ENCODE measurements at places on chromosomes 13 and 19.

DNA sequence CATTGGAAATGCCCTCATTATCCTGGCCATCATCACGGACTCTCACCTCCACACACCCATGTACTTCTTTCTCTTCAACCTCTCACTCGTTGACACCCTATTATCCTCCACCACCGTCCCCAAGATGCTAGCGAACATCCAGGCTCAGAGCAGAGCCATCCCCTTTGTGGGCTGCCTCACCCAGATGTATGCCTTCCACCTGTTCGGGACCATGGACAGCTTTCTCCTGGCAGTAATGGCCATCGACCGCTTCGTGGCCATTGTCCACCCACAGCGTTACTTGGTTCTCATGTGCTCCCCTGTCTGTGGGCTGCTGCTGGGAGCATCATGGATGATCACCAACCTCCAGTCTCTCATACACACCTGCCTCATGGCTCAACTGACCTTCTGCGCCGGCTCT lies 5.2 kb downstream of the OR1I1 start:
- no peak for DNase-seq

DNA sequence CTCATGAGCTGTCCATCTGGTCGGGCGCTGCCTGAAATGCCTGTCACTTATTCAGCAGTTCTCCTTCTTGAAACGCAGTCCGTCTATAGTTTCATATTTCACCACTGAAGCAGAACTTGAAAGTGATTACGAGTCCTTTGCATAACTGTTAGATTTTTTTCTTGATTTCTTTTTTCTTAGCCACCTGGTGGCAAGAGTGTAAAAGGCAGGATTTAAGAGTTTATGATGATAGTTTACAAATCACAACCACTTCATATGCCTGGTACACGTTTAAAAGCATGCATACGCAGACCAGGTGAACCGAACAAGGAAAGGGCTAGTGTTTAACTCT lies 45.8 kb downstream of the GGACT start:
- peak; percentile 44 for DNase-seq

- no peak for DNase-seq
These were observed 60.3 kb downstream of the CRYL1 start for GRCh38 chr13:20465218-20465879.

DNA sequence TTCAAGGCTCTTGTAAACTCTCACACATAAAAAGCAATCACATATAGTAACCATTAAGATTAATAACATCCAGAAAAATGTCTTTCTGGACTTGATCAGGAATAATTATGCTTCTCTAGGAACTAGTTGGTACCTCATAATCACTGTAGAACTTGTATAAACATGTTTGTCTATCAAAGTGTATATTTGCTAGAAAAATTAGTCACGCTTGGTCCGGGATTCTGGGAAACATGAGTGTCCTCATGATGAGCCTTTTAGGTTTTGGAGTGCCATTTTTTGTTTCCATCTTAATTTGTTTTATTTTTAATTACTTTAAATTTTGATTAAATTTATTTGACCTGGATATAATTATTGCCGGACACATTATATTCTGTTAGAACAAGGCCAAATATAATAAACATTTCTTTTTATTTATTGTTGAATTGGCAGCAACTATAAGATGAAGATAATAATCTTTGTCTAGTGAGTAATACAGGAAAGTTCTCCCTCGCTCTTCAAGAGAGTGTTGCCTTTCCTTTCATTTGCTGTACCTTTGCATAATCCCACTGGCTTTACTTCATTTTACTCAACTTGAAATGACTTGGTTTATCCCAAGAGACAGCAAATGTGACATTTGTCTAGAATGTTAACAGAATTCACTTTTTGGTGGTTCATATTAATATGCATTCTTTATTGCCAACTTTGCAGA lies 207.0 kb downstream of the NALCN start:
- DNase-seq: no peak

DNA sequence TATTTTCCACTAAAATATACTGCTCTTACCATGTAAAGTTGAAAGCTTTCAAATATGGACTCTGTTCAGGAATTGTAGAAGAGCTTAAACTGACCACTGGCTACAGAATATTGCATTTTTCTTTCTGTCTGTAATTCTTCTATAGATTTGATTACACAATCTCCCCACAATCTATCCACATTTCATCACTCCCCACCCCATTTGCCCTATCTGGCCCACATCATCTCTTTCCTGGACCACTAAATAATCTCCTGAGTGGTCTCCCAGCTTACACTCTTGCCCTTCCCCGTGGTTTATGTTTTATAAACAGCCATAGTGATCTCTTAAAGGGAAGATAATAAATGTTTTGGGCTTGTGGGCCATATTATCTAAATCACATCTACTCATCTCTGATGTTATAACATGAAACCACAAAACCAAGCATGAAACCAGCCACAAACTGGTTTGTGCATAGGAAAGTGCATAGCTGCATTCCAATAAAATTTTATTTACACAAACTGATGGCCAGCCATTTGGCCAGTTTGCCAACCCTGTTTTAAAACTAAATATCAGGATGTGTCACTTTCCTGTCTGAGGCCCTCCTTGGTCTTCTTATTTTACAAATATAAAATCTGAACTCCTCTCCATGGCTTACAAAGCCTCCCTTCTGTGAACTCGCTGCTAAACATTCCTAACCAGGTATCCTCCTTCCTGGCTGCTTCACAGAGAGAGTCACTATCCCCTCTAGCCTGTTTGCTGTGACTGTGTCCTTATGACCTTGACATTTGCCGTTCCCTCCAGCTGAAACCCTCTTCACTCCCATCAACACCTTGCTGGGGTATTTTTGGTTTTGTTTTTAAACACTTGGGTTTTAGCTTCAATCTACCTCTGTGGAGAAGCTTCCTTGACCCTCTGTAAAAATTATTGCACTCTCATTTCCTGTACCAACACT lies 500.9 kb downstream of the GPC6 start:
- DNase-seq: no peak

- DNase-seq: peak; percentile 96
These were observed 3.9 kb downstream of the MIDN start for GRCh38 chr19:1252221-1252820.

DNA sequence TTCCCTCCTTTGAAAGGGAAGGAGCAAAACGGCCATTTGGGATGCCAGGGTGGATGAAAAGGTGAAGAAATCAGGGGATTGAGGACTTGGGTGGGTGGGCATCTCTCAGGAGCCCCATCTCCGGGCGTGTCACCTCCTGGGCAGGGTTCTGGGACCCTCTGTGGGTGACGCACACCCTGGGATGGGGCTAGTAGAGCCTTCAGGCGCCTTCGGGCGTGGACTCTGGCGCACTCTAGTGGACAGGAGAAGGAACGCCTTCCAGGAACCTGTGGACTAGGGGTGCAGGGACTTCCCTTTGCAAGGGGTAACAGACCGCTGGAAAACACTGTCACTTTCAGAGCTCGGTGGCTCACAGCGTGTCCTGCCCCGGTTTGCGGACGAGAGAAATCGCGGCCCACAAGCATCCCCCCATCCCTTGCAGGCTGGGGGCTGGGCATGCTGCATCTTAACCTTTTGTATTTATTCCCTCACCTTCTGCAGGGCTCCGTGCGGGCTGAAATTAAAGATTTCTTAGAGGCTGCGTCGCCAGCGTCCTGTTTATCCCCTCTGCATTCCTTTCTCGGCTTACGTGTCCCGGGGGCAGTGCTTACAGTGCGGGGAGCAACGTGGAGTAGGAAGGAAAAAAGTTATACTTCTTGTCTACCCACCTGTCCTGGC lies 15.2 kb upstream of the S1PR4 start:
- peak; percentile 66 for DNase-seq

GRCh38 chr13:61170856-61171255 lies 244.8 kb downstream of the PCDH20 start:
- DNase-seq: no peak

GRCh38 chr19:19006213-19006612 lies 27.1 kb downstream of the SUGP2 start:
- no peak for DNase-seq

DNA sequence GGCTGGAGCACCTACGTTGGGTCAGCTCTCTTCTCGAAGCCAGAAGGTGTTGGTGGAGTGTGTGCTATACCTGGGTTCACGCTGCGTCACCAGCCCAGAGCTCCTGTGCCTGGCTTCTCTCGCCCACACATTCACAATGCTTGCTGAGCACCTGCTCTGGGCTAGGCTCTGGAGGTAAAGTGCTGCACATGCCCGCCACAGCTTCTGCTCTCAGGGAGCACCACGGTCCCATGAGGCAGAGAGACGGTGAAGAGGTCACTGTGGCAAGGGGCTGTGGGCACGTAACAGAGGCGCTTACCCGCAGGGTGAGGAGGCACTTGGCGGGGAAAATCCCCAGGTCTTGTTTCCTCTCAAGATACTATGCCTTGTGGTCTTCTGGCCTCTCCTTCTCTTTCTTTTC lies 174.2 kb downstream of the TEX29 start:
- no peak for DNase-seq
